T47D (cell line): ENCODE measurements at places on chromosomes 5 and 9.

- peak; percentile 62 for DNase-seq
Measured at GRCh38 chr5:157994906-157995519, 136.1 kb upstream of the CLINT1 start.

- no peak for DNase-seq
Measured at GRCh38 chr5:82522897-82523296, 244.7 kb upstream of the RPS23 start.

DNA sequence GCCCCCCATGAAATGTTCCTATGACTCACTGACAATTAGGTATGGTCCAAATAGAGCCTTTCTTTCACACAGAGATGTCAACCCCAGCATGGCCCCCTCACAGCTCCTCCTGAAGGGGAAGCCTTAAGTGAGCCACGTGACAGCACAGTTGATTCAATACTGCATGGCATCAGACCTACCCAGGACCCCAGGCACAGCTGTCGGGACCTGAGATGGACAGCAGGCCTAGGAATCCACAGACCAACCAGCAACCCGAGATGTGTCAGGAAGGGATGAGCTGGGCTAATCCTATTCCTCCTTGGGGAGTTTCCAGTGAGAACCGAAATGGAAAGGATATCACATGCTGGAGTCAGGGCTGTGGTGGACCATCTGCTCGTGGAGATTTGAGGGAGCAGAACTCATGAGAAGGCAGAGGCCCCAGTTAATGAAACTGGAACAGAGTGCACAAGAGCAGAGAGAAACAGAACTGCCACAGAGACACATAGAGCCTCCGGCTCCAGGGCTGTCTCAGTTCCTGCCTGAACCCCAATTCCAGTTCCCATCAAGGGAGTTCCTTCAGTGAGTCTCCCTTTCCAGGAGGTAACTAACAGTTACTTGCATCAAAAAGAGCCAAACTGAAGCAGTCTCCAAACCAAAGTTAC is 42.1 kb upstream of the SMIM23 start:
- no peak for DNase-seq

DNA sequence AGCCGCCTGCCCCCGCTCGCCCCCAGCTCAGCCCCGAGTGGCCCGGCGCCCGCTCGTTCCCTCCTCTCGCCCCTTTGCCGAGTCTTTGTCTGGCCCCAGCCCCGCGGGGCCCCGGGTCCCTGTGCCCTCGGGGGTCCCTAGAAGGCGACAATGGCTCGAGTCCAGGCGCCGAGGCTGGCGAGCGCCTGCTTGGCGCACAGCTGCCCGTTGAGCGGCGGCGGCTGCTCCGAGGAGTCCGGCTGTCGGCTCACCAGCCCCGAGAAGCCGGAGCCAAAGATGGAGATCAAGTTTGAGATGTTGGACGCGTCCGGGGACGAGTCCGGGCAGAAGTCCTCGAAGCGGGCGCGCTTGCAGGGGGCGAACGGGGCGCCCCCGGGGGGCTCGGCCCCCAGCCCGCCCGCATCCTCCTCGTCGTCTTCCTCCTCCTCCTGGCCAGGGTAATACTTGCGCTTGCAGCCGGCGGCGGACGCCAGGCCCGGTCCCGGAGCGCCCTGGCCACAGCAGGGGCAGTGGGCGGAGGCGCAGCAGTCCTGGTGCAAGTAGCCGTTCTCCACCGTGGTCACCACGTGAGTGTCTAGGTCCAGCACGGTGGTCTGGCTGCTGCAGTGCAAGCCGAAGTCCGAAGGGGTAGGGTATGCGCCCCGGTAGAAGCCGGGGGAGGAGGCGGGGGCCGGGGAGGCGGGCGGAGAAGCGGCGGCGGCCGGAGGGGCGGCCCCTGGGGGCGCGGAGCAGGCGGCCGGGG is 1.2 kb downstream of the IER5L start:
- DNase-seq = peak; percentile 64

- peak; percentile 12 for DNase-seq
Measured at GRCh38 chr5:63686938-63687337, 275.3 kb downstream of the HTR1A start.

GRCh38 chr5:148844433-148845280 is 18.2 kb downstream of the ADRB2 start:
- DNase-seq = no peak

GRCh38 chr9:33129251-33129885 is 37.8 kb downstream of the B4GALT1 start:
- DNase-seq = no peak

- no peak for DNase-seq
Measured at GRCh38 chr5:84265130-84265529, 119.5 kb downstream of the EDIL3 start.

DNA sequence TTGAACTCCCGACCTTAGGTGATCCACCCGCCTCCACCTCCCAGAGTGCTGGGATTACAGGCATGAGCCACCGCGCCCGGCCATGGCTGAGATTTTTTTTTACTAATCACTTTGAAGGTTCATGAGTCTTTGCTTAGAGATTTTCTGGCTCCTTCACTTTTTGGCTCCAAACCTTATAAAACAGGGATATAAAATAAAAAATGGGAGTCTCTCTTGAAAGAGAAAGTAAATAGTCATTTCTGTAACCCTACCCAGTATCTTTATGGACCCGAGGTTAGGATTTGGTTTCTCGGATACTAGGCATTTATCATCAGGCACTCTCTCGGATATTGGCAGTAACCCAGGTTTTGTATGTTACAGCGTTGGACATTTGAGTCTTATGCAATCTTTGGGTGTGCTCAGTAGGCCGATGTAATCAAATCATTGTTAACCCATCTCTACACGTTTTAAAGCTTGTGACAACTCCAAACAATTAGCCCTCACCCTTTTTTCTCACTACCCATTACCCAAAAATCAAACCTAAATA is 25.3 kb downstream of the STXBP1 start:
- DNase-seq = no peak

DNA sequence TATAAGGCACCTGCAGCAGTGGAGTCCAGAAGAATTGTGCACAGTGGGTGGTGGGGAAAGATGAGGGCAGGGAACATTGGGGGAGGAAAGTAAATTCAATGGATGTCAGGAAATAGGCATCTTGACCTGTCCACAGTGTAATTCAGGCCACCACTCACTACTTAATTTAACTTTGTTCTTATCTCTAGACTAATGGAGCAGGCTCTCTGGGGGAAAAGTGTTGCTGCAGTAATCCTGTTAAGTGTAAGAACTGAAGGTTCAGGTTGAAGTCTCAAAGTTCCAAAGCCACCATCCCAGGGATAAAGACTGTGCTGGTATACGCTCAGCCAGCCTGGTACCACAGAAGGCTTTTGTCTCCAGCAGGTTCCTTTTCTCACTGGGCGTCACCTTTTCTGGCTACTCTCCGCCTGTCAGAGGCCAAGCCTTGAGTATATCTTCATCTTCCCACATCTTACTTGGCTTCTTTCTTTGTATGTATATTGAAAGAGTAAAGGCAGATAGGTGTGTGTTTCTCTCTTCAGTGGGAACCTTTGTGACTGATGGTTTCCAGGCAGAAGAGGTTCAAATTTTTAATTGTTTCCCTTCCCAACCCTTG is 150.9 kb upstream of the DMRT1 start:
- no peak for DNase-seq

DNA sequence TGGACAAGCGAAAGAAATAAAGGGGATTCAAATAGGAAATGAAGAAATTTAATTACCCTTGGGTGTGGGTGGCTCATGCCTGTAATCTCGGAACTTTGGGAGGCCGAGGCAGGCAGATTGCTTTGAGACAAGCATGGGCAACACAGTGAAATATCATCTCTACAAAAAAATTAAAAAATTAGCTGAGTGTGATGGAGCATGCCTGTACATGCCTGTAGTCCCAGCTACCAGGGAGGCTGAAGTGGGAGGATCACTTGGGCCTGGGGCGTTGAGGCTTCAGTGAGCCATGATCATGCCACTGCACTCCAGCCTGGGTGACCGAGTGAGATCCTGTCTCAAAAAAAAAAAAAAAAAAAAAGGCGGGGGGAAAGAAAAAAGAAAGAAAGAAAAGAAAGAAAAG is 4.0 kb upstream of the RCL1 start:
- no peak for DNase-seq

DNA sequence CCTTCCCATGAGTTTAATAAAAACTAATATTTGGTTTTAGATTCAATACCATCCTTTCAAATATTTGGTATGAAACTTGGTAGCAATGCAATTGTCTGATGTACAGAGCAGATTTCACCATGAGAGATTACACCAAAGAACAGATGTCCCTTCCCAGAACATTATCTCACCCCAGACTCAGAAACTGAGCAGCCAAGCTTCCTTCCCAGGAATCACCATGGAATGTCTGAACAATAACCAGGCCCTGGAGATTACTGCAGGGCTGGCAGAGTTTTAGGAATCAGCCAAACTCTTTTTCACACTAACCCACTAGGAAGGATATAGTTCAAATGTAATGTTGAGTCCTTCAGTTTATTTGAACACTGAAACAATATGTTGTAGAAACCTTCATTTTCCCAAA is 23.9 kb downstream of the CLTA start:
- DNase-seq = no peak

GRCh38 chr9:121937240-121937639 is 155.9 kb downstream of the TTLL11 start:
- no peak for DNase-seq

DNA sequence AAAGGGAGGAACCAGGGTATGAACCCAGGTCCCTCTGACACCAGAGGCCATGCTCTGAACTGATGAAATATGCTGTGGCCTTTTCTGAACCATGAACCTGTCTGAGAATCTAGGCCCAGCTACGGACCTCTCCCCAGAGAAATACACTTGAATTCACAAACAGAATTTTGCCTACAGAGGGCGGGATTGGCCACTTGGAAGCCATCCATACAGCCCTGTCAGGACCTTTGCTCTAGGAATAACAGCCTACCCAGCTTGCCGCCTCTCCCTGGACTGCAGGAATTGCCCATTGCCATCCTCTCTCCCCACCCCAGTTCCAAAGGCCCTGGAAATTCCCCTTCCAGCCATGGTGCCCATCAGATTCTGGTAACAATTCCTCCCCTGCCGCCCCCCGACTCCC is 26.6 kb downstream of the MORN5 start:
- no peak for DNase-seq
